NB4 (cell line): ENCODE measurements at places on chromosomes 1 and 21.
A peak's percentile ranks its signal among the peaks of the same experiment; 100 is the strongest.

DNA sequence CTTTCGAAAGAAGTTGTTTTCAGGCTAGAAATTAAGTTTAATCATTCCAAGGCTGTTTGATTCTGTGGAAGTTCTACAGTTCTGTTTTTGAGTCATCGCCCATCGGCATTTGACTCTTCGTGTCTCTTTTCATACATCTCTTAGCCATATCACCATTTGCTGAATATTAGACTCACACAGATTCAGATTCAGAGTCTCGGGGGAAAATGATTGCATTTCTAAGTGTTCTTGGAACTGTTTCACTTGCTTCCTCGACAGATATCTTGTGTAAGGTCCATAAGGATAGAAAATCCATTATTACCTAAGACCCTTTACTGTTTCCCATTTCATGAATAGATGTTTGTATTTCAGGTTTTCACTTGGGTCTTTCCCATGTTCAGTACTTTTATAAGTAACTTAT lies 237.0 kb upstream of the SGIP1 start:
- no peak for DNase-seq

DNA sequence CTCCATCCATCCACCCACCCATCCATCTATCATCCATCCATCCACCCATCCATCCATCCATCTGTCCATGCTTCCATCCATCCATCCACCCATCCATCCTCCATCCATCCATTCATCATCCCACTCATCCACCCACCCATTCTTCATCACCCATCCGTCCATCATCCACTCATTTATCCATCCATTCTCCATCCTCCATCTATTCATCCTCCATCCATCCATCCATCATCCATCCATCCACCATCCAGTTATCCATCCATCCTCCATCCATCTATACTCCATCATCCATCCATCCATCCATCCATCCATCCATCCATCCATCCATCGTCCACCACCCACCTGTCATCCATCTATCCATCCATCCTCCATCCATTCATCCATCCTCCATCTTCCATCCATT lies 32.1 kb upstream of the ACTRT2 start:
- no peak for DNase-seq

DNA sequence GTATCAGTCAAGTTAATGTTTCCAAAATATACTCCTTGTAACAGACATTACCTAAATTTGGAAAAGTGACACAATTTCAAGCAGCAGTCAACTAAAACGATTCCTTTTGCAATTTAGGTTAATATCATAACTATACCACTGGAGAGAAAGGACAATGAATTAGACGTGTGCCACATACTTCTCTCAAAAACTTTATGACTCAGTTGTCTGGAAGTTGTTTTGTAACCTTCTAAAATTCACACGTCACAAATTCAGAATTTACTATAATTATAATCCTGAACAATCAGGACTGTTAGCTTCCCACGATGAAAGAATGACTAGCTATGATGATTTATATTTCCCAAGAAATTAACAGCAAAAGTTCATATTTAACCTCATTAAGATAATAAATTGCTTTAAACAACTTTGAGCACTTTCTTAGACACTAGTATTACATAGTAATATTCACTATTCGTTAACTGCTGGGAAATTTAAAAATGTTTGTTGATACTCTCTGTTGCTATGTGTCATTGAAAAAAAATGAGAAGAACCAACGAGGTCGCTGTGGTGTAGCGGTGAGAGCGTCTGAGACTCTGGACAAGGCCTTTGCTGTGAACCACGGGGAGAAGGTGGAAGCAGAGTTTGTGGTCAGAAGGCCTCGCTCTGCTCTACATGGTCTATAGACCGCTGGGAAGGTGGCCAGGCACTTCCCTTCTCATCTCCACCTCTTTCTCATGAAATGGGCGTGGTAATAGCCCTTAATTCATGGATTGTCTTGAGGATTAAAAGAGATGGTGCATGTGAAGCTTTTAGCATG lies 27.9 kb upstream of the BATF3 start:
- peak; percentile 20 for DNase-seq

DNA sequence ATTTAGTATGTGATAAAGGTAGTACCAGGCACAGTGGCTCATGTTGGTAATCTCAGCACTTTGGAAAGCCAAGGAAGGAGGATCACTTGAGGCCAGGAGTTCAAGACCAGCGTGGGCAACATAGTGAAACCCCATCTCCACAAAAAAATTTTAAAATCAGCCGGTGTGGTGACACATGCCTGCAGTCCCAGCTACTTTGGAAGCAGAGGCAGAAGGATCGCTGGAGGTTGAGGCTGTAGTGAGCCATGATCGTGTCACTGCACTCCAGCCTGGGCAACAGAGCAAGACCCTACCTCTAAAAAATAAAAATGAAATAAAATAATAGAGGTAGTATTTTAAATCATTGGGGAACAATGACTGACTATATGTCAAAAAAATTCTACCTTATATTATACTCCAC lies 17.2 kb downstream of the SASS6 start:
- DNase-seq = no peak

GRCh38 chr1:224456637-224456953 lies 22.0 kb upstream of the WDR26 start:
- no peak for DNase-seq

GRCh38 chr1:235073968-235074522 lies 54.6 kb downstream of the TOMM20 start:
- DNase-seq = no peak

- no peak for DNase-seq
These were observed 3.0 kb downstream of the PLA2G2F start for GRCh38 chr1:20142001-20142710.

DNA sequence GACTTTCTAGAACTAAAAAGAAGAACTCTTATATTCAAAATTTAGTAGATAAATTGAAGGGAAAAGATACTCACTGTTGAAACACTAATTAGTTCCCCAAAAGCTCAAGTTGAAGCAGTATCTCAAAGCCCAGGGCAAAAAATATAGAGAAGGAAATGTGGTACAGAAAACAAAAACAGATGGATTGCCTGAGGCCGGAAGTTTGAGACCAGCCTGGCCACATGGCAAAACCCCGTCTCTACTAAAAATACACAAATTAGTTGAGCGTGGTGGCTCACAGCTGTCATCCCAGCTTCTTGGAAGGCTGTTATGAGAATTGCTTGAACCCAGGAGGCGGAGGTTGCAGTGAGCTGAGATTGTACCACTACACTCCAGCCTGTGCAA lies 36.0 kb downstream of the FAM177B start:
- DNase-seq = peak; percentile 73

- DNase-seq = no peak
These were observed 51.5 kb downstream of the SYT2 start for GRCh38 chr1:202658769-202659168.

GRCh38 chr1:33305016-33305415 lies 15.9 kb downstream of the A3GALT2 start:
- no peak for DNase-seq

DNA sequence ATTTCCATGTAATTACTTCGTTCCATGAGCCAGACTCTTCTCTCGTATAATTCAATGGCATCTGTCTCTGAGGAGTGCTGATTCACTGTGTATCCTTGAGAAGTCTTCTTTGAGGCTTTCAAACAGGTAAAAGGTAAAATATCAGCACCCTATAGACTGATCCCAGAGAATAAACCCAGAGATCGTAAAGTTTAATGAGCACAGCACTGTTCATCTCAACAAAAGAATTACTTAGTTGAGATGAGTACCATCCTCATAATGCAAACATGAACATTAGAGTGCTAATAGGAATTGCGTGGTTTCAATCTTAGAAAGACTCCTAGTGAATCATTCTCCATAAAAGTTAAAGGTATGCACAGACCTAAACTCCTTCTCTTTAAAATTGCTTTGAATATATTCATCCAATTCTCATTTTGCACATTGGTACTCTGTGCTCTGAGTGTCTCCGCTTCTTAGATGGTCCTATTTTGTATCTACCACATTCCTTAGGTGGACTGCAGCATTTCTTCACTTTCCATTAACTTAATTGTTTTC lies 97.2 kb downstream of the TBX15 start:
- DNase-seq = no peak

DNA sequence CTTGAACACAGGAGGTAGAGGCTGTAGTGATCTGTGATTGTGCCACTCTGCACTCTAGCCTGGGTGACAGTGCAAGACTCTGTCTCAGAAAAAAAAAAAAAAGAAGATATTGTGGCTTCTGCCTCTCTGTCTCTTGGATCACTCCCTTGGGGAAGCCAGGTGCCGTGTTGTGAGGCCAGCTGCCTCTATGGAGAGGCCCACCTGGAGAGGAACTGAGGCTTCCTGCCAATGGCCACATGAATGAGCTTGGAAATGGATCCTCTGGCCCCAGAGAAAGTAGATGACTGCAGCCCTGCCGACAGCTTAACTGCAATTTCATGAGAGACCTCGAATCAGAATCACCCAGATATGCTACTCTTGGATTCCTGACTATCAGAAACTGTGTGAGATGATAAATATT lies 19.7 kb upstream of the AK2 start:
- no peak for DNase-seq

GRCh38 chr1:913491-914130 lies 10.1 kb upstream of the SAMD11 start:
- DNase-seq = no peak

GRCh38 chr1:67627906-67628305 lies 57.1 kb upstream of the GADD45A start:
- no peak for DNase-seq

- peak; percentile 89 for DNase-seq
These were observed 79.9 kb upstream of the LYST start for GRCh38 chr1:235946571-235946981.

DNA sequence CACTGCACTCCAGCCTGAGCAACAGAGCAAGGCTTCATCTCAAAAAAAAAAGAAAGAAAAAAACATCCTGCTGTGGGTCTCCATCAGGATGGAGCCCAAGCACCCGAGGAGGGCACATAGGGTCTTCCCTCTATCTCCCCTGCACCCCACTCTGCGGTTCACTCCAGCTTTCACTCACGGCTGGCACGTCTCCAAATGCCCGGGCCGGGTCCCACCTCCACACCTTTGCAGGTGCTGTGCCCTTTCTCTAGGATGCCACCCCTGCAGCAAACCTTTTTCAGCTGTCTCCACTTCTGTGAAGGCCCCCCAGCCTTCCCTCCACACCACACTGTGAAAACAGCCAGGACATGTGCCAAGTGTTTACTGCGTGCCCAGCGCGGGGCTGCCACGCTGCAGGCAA lies 22.4 kb upstream of the DDOST start:
- no peak for DNase-seq

- DNase-seq = no peak
These were observed 425.9 kb downstream of the SMYD3 start for GRCh38 chr1:246081138-246081702.

GRCh38 chr1:222546091-222546490 lies 1.8 kb downstream of the HHIPL2 start:
- no peak for DNase-seq

- DNase-seq = no peak
These were observed 2.4 kb upstream of the ZRANB2 start for GRCh38 chr1:71083271-71083670.

- DNase-seq = peak; percentile 91
These were observed at the start of the genes AMPD2 and GNAT2 for GRCh38 chr1:109619576-109620400. TSS of gene AMPD2 (plus strand) at chr1:109619837. CDS start at chr1:109621176, 1,339 bp downstream. TSS of gene GNAT2 (minus strand) at chr1:109619616. CDS start at chr1:109612870, 6,746 bp downstream.

- peak; percentile 2 for DNase-seq
These were observed 147.8 kb downstream of the OMA1 start for GRCh38 chr1:58398714-58399113.

DNA sequence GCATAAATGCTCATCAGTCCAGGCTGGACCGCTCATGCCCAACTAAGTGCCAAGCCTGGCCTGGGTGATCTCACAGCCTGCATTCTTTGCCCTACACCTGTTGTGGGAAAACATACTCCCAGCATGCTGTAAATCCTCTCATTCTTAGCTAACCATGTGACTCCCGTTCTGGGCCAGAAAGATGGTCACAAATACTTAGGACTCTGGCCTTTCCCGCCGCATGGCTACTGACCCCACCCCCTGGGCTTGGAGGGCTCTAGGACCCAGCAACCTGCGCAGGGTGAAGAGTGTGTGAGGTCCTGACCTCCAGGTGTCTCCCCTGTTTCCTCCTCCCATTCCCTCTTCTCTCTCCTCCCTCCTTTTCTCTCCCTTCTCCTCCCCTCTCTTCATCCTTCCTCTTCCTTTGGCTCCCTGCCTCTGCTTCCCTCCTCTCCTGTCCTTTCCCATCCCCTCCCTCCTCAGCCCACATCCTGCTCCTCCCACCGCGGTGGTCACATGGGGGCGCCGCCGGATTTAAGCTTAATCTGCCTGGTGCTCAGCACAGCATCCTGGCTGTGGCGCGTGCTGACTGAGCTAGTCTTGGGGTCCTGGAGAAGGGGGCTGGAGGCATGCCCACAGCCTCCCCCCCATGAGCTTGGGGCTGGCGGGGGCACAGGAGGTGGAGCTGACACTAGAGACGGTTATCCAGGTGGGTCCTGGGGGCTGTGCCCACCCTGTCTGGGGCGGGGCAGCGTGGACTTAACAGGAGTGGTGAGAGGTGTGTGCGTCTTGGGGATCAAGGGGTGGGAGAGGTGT lies at the start of gene CROCC:
Gene CROCC (plus strand): TSS at position 541 of the 795 bp plus-strand sequence. CDS start 88 bp downstream, at position 629.
- DNase-seq = peak; percentile 44

DNA sequence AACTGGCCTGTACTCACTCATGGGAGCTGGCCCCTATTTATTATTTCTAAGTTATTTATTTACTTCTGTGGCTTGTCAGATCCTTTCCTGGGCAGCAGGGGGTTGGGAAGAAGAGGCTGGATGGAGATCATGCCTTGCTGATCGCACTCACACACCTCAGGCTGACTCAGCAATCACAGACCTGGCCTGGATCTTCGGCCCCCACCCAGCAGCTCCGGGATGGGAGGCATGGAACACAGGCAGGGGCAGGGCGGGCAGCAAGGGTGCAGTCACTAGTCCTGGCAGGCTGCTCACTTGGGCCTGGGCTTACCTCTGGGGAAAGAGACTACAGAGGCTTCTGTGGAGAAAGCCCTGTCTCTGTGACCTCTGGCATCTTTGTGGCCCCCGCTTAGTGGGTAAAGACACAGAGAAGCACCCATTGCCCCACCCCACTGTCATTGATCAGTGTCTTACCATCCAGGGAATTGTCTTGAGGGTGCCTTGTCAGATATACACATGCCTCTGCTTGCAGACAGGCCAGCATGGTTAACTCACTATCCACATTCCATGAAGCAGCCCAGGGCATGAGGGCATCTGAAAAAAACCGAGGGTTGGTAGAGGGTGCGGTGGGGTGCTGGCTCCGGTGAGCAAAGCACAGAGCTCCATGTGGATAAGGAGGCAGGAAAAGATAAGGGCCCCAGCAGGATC lies 3.7 kb downstream of the ARTN start:
- no peak for DNase-seq

DNA sequence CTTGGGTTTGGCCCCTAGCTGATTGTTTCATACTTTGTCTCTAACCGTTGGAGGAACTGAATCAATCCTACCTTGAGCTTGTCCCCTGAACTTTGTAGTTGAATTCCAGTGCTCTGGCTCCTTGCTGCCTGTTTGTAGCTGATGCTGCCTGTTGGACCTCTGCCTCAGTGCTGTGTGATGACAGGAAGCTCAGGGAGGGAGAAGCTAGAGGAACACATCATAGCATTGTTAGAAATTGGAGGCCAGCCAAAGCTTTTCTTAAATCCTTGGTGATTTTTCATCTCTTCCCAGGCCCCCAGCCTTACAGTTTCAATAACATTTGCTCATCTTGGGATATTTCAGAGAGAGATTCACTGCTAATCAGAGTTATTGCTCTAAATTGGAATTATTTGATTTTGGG lies 34.0 kb downstream of the MACF1 start:
- DNase-seq = no peak
